CD4-positive, alpha-beta T cell treated with Interleukin-4 for 4 hours (primary cell): ENCODE measurements at places on chromosomes 5 and 9.

- no peak for DNase-seq
These were observed 26.4 kb upstream of the PUM3 start for GRCh38 chr9:2870340-2870739.

DNA sequence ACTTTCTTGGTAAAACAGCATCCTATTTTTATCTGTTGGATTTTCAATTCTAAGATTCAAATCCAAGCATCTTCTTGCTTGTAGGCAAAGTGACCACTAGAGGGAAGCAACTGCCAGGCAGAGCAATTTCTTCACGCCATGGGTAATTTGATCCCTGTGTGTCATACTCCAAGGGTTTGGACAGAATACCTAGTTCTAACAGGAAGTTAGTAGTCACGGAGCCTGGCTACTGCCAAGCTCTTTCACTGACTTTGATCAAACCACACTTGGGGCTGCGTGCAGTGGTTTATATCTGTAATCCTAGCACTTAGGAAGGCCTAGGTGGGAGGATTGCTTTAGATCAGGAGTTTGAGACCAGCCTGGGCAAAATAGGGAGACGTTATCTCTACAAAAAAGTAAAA, 473.6 kb upstream of the TNC start:
- DNase-seq = no peak

- DNase-seq = no peak
These were observed 15.8 kb downstream of the CENPP start for GRCh38 chr9:92341578-92341977.

DNA sequence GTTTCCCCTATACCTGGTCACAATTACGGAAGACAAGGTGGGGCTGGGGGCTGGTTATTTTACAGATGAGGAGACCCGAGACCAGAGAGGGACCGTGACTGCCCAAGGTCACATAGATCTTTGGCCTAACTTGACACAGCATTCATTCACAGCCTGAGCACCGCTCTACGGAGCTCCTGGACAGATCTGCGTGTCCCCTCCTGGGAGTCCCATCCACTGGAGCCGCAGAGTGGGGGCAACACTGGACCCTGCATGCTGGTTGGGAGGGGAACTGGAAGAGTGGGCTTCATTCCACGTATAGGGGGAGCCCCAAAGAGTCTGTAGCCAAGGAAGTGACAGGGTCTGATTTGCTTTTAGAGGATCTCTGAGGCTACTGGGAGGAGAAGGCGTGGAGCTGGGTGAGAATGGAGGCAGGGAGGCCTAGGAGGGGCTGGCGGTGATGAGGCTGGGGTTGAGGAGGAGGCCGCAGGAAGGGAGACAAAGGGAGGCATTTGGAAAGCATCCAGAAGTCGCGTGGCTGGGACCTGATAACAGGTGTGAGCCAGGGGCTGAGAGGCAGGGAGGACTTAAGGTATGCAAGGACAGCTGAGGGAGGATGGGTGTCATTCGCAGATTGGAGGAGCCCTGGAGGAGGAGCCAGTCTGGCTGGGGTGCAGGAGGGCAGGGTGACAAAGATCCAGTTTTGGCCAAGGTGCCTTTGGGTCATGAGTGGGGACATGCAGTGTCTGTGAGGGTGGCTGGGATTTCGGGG, 64.3 kb upstream of the IER5L start:
- DNase-seq = no peak

GRCh38 chr5:68369457-68370125, 154.0 kb downstream of the PIK3R1 start:
- DNase-seq = peak; percentile 63

- no peak for DNase-seq
These were observed 31.6 kb upstream of the DTWD2 start for GRCh38 chr5:119019949-119020348.

- DNase-seq = no peak
These were observed 9.9 kb upstream of the TSLP start for GRCh38 chr5:111061618-111062017.

DNA sequence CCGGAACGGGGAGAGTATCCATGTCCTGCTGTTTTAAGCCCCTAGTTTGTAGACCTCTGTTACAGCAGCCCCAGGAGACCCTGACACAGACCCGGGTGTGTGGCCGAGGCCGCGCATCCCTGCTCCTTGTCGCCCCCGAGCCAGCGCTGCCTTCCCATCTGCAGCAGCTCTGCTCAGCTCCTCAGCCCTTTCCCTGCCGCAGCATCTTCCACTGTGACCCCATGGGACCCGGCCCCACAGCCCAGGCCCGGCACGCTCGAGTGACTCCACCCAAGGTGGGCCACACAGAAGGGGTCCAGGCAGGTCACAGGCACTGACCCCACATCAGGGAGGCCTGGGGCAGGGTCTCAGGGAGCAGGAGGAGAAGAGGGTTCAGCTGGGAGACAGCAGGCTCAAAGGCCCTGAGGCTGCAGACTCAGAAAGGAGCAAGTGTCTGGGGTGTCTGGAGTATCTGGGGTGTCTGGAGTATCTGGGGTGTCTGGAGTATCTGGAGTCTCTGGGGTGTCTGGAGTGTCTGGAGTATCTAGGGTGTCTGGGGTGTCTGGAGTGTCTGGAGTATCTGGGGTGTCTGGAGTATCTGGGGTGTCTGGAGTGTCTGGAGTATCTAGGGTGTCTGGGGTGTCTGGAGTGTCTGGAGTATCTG, 31.2 kb downstream of the LHX3 start:
- DNase-seq = no peak

DNA sequence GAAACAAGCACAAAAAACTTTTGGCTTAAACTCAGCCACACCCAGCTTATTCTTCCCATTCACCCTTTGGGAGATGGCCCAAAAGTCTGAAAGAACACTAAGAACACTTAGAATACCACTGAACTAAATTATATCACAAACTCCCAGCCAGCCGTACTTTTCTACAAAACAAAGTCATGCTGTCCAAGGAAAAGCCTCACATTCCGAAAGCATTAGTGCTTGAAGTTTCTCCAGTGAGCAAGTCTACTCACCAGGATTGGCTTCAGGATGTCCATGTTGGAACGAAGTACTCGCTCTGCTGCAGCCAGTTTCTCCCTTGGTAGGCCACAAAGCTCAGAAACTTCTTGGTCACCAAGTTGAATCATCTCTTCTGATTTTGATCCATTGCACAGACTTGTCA, 69.7 kb downstream of the ABCA1 start:
- no peak for DNase-seq

- DNase-seq = no peak
These were observed 6.2 kb downstream of the ZFYVE16 start for GRCh38 chr5:80414113-80414512.

- no peak for DNase-seq
These were observed 71.3 kb upstream of the ARAP3 start for GRCh38 chr5:141753143-141753970.

DNA sequence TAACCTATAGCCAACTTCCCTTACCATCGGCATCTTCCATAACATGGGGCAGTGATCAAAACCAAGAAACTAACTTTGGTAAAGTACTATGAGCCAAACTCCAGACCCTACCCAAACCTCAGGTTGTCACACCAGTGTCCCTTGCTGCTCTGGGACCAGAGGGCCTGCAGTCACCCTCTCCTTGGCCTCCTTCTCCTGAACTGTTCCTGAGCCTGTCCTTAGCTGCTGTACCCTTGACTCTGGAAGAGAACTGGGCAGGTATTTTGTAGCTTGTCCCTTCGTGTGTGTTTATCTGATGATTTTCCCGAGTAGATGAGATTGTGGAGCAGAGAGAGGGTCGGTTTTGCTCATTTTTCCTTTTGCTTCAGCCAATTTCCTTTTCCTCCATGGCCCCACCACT, 240.4 kb downstream of the SYK start:
- no peak for DNase-seq

DNA sequence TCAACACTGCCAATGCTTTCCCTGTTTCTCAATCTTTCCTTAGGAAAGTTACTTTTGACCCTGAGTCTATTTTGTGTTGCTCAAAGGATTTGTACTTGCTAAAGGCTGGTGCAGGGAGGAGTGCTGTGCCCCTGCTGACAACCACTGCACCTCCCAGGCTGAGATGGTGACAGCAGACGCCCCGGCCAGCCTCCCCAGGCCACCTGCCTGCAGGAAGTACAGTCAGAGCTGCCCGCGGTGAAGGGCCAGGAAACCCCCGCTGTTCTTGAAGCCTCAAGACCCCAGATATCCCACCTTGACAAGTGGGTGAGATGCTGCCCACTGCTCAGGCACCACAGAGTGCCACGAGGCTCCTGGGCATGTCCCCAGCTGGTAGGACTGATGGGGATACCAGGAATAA, 44.2 kb upstream of the CKMT2 start:
- DNase-seq = no peak

- DNase-seq = no peak
These were observed 217.9 kb downstream of the SPOCK1 start for GRCh38 chr5:137281201-137281600.

GRCh38 chr9:116475201-116475600, 211.9 kb upstream of the TRIM32 start:
- no peak for DNase-seq

DNA sequence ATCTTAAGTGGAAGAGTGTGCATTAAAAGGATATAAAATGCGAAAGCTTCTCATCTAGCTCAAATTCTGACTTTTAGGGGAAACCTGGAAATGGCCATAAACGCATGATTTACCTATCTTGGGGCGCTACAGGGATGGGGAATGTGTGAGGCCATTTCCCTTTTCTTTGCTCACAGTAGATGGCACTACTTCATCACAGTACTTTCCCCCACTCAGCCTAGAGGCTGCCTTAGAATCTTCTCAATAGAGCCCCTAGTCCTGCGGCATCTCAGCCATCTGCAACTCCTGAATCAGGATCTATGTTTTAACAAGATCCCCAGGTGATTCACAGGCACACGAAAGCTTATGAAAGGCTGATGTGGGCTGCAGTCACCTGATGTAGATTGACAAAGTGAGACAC, 110.8 kb downstream of the LHFPL2 start:
- DNase-seq = no peak

GRCh38 chr5:135034236-135034962, 371 bp upstream of the PITX1 start:
- no peak for DNase-seq

DNA sequence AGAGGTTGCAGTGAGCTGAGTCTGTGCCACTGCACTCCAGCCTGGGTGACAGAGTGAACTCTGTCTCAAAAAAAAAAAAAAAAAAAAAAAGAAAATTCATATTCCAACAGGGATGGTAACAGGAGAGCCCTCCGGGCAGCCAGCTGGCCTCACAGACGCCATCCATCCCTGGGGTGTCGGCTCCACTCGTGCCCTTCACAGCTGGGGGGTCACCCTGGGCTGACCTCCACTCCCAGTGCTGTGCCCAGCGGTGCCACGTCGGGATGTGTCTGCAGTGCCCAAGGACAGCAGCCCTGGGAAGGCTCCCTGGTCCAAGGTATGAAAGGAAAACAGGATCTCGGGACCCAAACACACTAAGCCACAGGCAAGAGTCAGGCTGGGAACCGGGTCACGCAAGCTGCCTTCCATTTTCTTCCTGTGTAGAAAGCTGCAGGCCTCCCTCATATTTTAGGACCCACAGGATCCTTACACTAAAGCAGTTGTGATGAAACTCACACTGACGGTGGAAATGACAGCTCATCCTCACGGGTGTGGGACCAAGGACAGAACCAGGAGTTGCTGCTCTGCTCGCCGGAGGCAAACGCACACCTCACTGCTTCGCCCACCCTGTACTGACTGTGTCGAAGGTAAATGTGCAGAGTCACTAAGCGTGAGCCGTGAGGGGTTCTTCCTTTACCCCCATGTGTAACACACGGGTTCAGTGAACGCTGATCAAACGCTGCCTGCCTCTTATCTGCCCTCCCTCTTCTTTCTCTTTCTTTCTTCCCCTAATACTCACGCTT, 5.3 kb downstream of the SLC12A7 start:
- no peak for DNase-seq

GRCh38 chr5:92119110-92119509, 736.0 kb upstream of the ARRDC3 start:
- no peak for DNase-seq

DNA sequence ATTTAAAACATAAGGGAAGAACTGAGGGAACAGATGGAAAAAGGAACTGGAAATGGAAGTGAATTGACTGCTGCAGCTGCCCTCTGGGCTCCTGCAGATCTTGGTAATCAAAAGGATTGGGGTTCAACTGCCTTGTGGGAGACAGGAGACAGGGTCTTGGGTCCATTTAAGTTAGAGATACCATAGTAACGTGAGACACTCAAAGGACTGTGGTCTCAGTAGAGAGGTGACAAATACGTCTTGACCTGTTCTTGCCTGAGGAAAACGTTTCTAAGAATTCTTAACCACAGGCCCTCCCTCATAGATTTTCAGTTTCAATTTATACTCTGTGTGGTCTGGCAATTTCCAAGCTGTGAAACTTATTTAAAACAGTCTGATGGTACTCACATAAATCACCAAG, 100.8 kb upstream of the DHFR start:
- peak; percentile 79 for DNase-seq

DNA sequence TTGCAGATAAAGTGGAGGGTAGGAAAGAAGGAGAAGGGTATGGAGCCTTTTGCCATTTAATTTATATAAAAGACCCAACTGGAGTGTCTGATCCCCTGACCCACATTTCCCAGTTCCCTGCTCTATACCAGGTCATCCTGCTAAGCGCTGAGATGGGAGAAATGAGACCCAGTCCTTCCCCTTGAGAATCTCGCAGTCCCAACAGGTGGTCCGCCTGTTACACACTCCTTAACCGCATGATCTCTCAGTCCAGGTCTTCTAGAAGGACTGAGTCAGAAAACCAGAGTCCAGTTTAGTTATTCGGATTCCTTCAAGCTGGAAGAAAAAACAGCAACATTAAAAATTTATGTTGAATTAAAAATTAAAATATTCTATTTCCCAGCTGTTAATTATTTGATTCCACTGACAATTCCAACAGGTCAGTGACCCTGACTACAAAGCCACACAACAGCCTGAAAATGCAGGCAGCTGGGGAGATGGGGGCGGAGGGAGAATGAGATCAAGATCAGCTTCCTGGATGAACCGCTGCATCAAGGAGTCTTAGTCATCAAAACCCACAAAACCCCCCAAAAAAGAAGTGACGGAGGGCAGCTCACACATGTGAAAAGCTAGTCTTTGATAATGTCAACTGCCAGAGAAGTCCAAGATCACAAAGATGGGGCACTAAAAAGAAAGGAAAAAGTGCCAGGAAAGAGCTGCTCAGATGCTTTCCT, 44.0 kb downstream of the GGTA1 start:
- no peak for DNase-seq

DNA sequence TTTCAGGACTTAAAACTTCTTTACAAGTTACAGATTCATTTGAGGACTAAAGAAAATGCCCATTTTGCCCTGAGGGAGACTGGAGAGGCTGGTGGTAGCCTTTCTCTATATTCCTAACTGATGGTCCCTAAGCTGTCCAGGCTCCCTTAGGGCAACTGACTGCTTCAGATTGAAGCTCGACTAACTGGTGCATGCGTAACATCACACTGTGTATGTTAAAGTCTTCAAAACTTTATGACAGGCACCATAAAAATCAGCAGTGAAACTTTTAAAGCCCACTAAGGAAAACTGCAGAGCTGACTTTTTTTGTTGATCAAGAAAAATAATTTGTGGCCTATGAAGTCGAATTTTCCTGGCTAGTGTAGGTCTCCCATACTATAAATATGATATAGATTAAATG, 233.0 kb upstream of the RPS23 start:
- no peak for DNase-seq

- DNase-seq = no peak
These were observed 500.7 kb downstream of the CDH12 start for GRCh38 chr5:22352493-22352892.

GRCh38 chr9:127973169-127974000, 7.4 kb downstream of the EEIG1 start:
- DNase-seq = no peak

GRCh38 chr9:6564360-6564759, 81.2 kb downstream of the GLDC start:
- DNase-seq = no peak
